ENCODE measurements at places on chromosomes 5 and 9. TPM values are rescaled to one million over a fixed set of nuclear protein-coding genes. Genes with fewer than 3 reads are reported as not detected.
A peak's percentile ranks its signal among the peaks of the same experiment; 100 is the strongest.

GRCh38 chr9:133986774-133987445, 5.2 kb downstream of the VAV2 start:
- peak; percentile 6 for DNase-seq

DNA sequence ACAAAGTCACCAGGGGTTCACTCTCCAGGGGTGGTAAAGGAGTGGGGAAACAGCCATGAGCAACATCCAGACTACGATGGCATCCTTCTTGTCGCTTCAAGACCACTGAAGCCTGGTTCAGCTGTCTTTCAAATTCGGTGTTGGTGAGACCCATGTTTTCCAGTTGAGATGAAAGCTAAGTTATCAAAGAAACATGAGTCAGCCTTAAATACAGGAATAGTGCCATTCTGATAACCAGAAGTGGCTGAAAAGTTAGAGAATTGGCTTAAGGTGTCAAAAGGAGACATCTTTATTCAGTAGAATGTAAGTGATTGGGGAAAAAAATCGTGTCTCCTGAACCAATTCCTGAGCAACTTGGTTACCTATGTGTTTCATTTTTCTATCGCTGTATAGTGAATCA, 7.0 kb upstream of the CARD19 start:
- DNase-seq, result no peak

GPR151 gene
- total RNA-seq, result not detected

DNA sequence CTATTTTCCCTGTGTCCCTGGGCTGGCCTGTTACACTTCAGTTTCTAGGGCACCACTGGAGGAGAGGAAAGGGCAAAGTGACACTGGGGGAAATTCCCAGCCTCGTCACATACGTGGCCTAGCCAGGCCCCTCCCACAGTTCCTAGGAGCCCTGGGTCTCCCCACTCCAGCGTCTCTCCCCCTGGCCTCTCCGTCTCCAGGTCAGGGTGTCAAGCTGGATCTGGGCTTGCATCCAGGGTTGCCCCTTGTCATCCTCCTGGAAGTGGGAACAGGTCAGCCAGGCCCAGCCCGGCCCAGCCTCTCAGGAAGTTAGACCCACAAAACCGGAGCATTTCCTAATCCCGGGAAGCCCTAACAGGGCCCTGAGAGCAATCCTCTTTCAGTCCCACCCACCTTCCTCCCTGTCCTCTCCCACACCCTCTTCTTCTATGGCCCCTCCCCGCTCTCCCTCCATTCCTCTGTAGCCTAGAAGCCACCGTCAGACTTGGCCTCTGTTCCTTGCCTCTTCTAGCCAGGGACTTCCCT, 4.7 kb upstream of the TNIP1 start:
- DNase-seq, result peak; percentile 54

DNA sequence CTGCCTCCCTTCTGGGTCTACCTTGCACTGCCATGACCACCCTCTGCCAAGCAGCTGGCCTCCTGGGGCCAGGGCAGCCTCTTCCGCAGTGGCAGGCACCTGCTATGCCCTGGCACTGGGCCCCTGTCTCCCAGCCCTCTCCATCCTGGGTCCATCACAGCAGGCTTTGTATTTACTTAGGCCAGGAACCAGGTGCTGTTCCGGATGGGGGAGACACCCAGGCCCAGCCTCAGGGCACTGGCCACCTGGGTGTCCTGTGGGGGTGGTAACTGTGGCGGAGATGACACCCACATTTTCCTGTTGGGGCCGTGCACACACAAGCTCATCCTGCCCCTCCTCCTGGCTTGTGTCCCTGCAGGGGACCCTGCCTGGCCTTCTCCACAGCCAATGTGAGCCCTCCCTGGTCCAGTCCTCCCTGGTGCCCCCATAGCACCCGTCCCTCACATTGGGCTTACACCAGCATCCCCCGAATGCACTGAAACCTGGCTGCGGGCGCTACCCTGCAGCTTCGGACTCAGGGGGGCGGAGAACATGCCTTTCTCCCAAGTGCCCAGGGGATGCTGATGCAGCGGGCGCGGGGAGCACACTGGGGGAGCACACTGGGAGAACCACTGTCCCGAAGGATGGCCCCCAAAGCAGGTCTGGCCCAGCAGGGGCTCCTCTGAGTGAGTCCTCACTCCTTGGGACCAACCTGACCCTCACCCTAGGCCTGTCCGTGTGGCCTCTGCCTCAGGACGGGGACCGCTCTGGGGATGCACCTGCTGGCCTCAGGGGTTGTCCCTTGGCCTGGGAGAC, 17.9 kb downstream of the FAM163B start:
- no peak for DNase-seq

DNA sequence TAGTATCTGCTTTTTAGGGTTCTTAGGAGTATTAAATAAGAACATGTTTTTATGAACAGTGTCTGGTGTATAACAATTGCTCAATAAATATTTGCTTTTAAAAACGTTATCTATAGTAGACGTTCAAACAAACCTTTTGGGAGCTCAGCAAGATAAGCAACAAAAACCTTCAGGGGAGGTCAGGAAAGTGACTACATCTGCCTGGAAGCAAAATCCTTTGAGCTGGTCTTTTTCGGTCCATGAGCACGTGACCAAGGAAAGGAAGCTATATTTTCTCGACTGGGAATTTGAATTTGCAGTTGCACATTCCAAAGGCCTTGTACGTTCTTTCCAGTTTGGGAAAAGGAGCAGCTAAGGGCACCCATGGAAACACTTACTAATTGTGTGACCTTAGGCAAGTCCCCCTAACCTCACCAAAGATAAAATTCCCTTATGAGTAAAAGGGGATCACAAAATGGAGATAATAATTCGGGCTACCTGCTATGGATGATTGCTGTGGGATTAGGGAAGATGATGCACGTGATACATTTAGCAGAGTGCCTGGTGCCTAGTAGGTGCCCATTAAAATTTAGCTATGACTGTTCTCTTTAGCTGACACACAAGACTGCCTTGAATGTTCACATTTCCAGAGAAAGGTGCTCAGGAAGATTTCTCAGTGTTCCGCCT, 45.4 kb downstream of the PTTG1 start:
- no peak for DNase-seq

DNA sequence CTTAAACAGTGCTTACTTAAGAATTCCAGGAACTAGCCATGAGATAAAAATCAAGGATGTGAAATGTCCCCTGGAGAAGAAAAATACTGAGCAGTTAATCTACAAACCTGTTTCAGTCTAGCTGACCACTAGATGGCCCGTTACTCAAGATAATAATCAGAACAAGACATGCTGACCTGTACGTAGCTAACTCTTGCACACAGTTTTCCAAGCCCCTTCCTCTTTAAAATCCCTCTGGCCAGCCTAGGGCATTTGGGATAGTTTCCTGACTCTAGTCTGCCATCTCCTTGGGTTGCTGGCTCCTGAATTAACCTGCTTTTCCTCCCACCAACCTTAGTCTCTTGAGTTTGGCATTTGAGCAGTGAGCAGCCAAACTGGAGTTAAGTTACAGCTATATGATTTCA, 59.2 kb upstream of the TRAF1 start:
- DNase-seq, result no peak

IL13 gene
- not detected for total RNA-seq

GRCh38 chr5:177472460-177473442, 683 bp downstream of the DBN1 start:
- DNase-seq, result no peak

DNA sequence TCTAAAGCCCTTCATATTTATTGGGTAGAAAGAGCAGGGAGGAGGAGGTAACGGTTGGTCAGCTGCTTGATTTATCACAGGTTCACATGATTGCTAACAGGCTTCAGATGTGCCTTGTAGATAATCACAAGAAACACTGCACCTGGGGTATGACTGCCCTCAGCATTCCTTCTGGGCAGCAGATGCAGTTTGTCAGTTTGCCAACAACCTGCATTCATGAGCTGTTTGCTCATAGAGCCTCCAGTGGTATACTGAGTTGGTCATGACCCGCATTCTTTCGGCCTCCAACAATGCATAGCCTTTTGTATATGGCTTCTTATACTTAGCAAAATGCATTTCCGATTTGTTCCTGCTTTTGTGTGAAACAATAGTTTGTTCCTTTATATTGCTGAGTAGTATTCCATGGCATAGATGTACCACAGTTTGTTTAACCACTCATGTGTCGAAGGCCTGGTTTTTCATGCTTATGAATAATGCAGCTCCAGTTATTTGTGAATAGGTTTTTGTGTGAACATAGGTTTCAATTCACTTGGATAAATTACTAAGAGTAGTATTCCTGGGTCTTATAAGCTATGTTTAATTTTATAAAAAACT, 83.6 kb downstream of the ARHGEF28 start:
- no peak for DNase-seq
